ENCODE measurements at places on chromosomes 2 and 18. TPM values are rescaled to one million over a fixed set of nuclear protein-coding genes. Genes with fewer than 3 reads are reported as not detected.

- no peak overlapping the region for H3K4me3 ChIP-seq
- H3K27ac ChIP-seq, result no peak overlapping the region
- DNase-seq, result no peak
- no peaks in the 10 kb centered on the region for H3K4me1 ChIP-seq
- no peaks in the 10 kb centered on the region for H3K36me3 ChIP-seq
- no peaks in the 10 kb centered on the region for H3K27me3 ChIP-seq
Measured at GRCh38 chr18:36931106-36931505, 102.2 kb downstream of the KIAA1328 start.

GRCh38 chr2:198102120-198102519, 297.7 kb downstream of the PLCL1 start:
- no peak for DNase-seq
- no peak overlapping the region for H3K27ac ChIP-seq
- no peaks in the 10 kb centered on the region for H3K27me3 ChIP-seq

Gene PSMA8
- not detected for total RNA-seq

- no peaks in the 10 kb centered on the region for H3K27me3 ChIP-seq
- H3K4me3 ChIP-seq, result no peak overlapping the region
- no peak overlapping the region for H3K27ac ChIP-seq
- no peaks in the 10 kb centered on the region for H3K36me3 ChIP-seq
- H3K4me1 ChIP-seq, result no peaks in the 10 kb centered on the region
Measured at GRCh38 chr2:158718851-158719250, 76.3 kb upstream of the DAPL1 start.

- H3K4me1 ChIP-seq, result no peaks in the 10 kb centered on the region
- no peak overlapping the region for H3K4me3 ChIP-seq
- DNase-seq, result no peak
- no peak overlapping the region for H3K27ac ChIP-seq
- no peaks in the 10 kb centered on the region for H3K27me3 ChIP-seq
Measured at GRCh38 chr2:214837466-214837865, 28.0 kb upstream of the BARD1 start.

- H3K4me3 ChIP-seq, result no peak overlapping the region
- H3K27me3 ChIP-seq, result no peaks in the 10 kb centered on the region
- H3K36me3 ChIP-seq, result no peaks in the 10 kb centered on the region
- H3K4me1 ChIP-seq, result no peaks in the 10 kb centered on the region
- no peak overlapping the region for H3K27ac ChIP-seq
- DNase-seq, result no peak
Measured at GRCh38 chr18:68033466-68033865, 516.9 kb upstream of the DSEL start.

Gene VAMP5
- total RNA-seq, result 91.6 TPM

Gene OR6B2
- total RNA-seq, result 2.8 TPM

- no peaks in the 10 kb centered on the region for H3K4me1 ChIP-seq
- no peaks in the 10 kb centered on the region for H3K36me3 ChIP-seq
- H3K27me3 ChIP-seq, result no peaks in the 10 kb centered on the region
- DNase-seq, result no peak
Measured at GRCh38 chr2:869357-869871, 81.2 kb upstream of the SNTG2 start.

- peaks cover 7% of the 10 kb centered on the region for H3K36me3 ChIP-seq
- peak; percentile 5 for DNase-seq
- peaks cover 7% of the 10 kb centered on the region for H3K4me1 ChIP-seq
- H3K4me3 ChIP-seq, result no peak overlapping the region
Measured at GRCh38 chr2:152730591-152731333, 12.3 kb downstream of the ARL6IP6 start.

Gene FAM124B
- total RNA-seq, result 0.84 TPM

Gene ALPP
- not detected for total RNA-seq

DNA sequence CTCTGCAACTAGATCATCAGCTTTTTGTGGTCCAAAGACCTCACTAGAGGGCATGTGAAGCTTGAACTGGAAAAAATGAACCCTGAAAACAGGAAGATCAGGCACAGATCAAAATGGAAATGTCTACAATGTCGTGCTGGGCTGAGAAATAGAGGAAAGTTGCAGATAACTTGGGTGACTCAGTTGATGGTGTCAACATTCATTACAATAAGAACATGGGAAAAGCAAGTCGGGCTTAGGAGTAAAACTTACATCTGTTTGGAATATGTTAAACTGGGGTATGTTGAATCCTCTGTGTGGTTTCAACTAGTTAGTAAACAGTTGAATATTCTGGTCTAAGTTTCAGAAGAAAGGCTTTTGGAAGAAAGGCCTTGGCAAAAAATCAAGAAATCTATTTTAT, 940.4 kb downstream of the ERBB4 start:
- H3K4me3 ChIP-seq, result no peak overlapping the region
- no peaks in the 10 kb centered on the region for H3K27me3 ChIP-seq
- no peaks in the 10 kb centered on the region for H3K4me1 ChIP-seq
- H3K27ac ChIP-seq, result no peak overlapping the region

Gene ABCB11
- total RNA-seq, result 0.30 TPM

DNA sequence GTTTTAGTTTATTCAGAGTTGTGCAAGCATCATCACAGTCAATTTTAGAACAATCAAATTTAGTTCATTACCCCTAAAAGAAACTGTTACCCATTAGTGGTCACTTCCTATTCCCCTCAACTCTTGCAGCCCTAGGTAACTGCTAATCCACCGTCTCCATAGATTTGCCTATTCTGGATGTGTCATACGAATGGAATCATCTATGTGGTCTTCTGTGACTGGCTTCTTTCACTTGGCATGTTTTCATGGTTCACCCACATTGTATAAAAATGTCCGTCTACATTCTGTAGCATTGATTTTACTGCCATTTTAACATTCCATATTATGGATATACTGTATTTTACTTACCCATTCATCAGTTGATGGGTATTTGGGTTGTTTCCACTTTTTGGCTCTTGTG, 5.3 kb upstream of the CEP68 start:
- H3K27me3 ChIP-seq, result no peaks in the 10 kb centered on the region
- peaks cover 9% of the 10 kb centered on the region for H3K4me1 ChIP-seq
- no peak for DNase-seq
- no peak overlapping the region for H3K27ac ChIP-seq
- no peaks in the 10 kb centered on the region for H3K36me3 ChIP-seq

GRCh38 chr2:160876029-160876428, 284.2 kb upstream of the TANK start:
- no peak for DNase-seq
- no peaks in the 10 kb centered on the region for H3K4me1 ChIP-seq
- H3K4me3 ChIP-seq, result no peak overlapping the region
- no peaks in the 10 kb centered on the region for H3K36me3 ChIP-seq

GRCh38 chr2:65554765-65555591, 122.6 kb upstream of the SPRED2 start:
- no peak for DNase-seq
- no peaks in the 10 kb centered on the region for H3K27me3 ChIP-seq
- no peak overlapping the region for H3K4me3 ChIP-seq
- no peaks in the 10 kb centered on the region for H3K36me3 ChIP-seq
- H3K27ac ChIP-seq, result no peak overlapping the region

Gene SATB2
- 8.5 TPM for total RNA-seq

Gene AGPS
- total RNA-seq, result 33.9 TPM

DNA sequence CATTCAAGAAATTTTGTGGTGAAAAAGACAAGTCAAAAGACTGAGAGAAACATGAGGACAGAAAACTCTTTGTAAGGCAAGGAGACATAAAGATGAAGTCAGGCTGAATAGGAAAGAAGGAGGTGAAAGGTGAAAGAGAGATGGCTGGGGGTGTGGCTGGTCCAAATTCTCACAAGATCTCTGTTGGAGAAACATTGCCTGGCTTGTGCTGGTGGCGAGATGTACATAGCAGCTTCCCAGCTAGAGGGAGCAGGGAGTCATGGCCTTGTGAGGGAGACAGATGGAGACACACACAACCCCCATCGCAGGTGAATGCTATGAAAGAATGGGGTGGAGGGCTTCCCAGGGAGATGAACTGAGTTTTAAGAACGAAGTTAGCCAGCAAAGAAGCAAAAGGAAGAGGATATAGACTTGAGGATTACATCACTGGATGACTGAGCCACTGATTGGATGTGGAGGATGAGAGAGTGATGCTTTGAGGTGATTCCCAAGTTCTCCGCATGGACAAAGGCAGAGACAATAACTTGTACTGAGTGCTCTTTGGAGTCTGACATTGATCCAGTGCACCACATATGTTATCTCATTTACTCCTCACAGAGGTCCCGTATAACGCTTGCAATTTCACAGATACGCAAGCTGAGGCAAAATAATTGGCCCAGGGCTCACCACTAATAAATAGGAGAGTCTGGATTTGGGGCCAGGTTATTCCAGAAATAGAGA, 3.7 kb upstream of the EMX1 start:
- H3K4me1 ChIP-seq, result peaks cover 41% of the 10 kb centered on the region
- DNase-seq, result no peak

Gene IL36RN
- not detected for total RNA-seq

Gene MFSD6
- 87.1 TPM for total RNA-seq

- H3K27ac ChIP-seq, result no peak overlapping the region
- peaks cover 5% of the 10 kb centered on the region for H3K4me1 ChIP-seq
- no peak for DNase-seq
- H3K4me3 ChIP-seq, result no peak overlapping the region
- no peaks in the 10 kb centered on the region for H3K27me3 ChIP-seq
- H3K36me3 ChIP-seq, result no peaks in the 10 kb centered on the region
Measured at GRCh38 chr2:56018267-56018666, 94.7 kb upstream of the EFEMP1 start.

DNA sequence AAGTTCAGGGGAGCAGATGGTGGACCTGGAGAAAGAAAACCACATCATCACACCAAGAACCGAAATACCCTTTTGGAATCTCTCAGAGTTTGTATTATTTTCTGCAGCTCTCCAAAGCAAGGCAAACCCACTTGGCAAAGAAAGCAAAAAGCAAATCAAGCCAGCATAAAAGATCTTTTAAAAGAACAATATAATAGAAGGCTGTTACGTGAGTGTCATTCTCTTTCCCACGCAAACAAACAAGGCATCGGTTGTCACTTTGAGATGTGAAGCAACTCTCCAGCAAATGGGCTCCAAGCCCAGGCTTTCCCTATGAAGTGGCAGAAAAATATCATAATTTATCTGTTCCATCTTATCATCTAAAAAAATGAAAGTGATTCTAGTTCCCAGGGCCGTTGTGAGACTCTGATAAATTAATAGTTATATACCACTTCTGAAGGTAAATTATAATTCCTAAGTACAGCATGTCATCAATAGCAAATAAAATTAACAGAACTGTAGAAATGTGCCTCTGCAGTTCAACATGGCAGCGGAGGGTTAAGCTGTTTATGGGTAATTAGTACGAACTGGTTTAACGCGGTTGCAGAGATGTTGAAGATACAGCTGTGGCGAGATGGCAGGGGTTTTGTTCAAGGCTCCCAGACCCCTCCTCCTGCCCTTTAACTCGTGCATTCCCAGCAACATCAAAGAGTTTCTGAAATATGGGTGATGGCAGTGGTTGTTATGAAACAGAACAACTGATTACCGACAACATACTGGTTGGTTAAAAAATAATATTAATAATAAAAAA, 89.2 kb downstream of the EPHA4 start:
- no peak overlapping the region for H3K27ac ChIP-seq
- H3K27me3 ChIP-seq, result no peaks in the 10 kb centered on the region
- H3K4me3 ChIP-seq, result no peak overlapping the region

Gene ALPI
- not detected for total RNA-seq

GRCh38 chr2:39486071-39486470, 49.0 kb upstream of the MAP4K3 start:
- no peak overlapping the region for H3K27ac ChIP-seq
- no peaks in the 10 kb centered on the region for H3K27me3 ChIP-seq
- DNase-seq, result no peak
- H3K4me3 ChIP-seq, result no peak overlapping the region

DNA sequence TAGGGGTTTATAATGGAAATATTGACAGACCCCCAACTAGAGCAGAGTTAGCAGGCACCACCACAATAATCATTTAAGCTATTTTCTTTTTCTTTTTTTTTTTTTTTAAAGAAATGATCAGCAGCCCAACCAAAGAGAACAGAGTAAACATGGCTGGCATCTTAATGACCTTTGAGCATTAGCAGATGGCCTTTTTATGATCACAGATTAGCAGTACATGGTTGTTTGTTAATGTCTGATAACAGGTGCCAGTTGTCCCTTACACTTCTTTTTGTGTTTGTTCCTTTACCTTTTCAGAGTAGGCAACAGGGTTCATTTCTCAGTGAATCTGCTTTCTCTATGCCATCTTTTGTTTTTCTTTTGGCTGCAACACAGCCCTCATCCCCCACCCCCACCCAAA, 747.0 kb downstream of the BCL11A start:
- H3K36me3 ChIP-seq, result no peaks in the 10 kb centered on the region
- no peaks in the 10 kb centered on the region for H3K27me3 ChIP-seq
- H3K27ac ChIP-seq, result no peak overlapping the region
- H3K4me3 ChIP-seq, result no peak overlapping the region
- H3K4me1 ChIP-seq, result no peaks in the 10 kb centered on the region
- DNase-seq, result no peak

DNA sequence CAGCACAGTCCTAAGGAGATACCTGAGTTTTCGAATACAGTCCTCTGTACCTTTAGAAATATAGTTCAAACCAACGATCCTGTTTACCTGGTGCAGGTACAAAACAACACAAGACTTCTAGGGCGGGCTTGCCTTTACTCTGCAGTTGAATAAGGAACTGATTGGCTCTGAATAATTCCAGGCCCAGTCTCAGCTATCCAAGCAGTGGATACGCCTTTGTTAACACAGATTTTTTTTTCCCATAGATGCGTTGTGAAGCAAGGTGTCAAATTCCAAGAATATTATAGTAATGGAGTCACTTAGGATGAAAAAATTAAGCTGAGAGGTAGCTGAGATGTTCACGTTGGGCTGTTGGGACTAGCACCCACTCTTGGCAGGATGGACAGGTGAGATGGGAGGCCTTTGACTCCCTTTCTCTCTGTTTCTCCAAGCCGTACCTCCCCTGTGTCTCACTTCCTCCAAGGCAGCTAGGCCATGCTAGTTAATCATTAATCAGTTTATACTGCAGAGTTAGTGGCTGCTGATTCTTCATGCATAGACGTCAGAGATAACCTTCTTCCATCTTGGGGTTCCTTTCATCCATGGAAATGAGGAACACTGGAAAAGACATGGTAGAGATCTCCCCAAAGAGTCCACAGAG, 380.8 kb upstream of the ACVR2A start:
- no peak overlapping the region for H3K27ac ChIP-seq
- H3K4me3 ChIP-seq, result no peak overlapping the region
- no peak for DNase-seq

- H3K27me3 ChIP-seq, result no peaks in the 10 kb centered on the region
- H3K4me3 ChIP-seq, result no peak overlapping the region
- H3K27ac ChIP-seq, result no peak overlapping the region
- DNase-seq, result no peak
Measured at GRCh38 chr18:53735526-53735925, 488.9 kb downstream of the MBD2 start.

Gene FSHR
- not detected for total RNA-seq

DNA sequence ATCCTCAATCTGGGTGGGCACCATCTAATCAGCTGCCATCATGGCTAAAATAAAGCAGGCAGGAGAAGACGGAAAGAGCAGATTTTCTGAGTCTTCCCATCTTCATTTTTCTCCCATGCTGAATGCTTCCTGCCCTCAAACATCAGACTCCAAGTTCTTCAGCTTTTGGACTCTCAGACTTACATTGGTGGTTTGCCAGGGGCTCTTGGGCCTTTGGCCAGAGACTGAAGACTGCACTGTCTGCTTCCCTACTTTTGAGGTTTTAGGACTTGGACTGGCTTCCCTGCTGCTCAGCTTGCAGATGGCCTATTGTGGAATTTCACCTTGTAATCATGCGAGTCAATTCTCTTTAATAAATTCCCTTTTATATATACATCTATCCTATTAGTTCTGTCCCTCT, 36.6 kb downstream of the DIPK1C start:
- H3K4me1 ChIP-seq, result no peaks in the 10 kb centered on the region
- DNase-seq, result no peak
- no peaks in the 10 kb centered on the region for H3K36me3 ChIP-seq
- no peak overlapping the region for H3K4me3 ChIP-seq
- no peaks in the 10 kb centered on the region for H3K27me3 ChIP-seq

- no peak for DNase-seq
- H3K4me1 ChIP-seq, result no peaks in the 10 kb centered on the region
- H3K4me3 ChIP-seq, result no peak overlapping the region
Measured at GRCh38 chr18:40957533-40958070, 997.4 kb upstream of the PIK3C3 start.

Gene RGPD4
- total RNA-seq, result not detected
